ENCODE measurements at places on chromosomes 11 and 22.

- DNase-seq = no peak
Observed at GRCh38 chr11:122109932-122110331, 6.1 kb downstream of the BLID start.

GRCh38 chr11:69462106-69462951, 19.1 kb upstream of the LINC01488 start:
- no peak for DNase-seq

DNA sequence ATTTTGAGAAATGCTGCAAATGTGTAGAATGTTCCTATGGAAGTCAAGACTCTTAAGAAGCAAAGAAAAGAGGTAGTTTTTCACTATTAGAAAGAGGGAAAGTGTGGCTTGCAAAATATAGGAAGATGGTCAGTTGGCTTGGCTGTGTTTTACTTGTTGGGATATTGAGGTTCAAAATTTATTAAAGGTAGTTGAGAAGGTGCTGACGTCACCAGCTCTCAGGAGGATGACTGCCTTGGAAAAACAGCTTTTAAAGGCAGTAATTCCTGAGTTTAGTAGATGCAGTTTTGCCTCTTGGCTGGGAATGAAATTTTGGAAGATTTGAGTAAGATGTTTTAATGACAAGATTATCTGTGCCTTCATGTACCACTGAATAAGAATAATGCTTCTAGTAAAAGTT, 336 bp downstream of the OR4D9 start:
- no peak for DNase-seq

- no peak for DNase-seq
Observed at GRCh38 chr11:28296426-28296825, 188.2 kb downstream of the METTL15 start.

- no peak for DNase-seq
Observed at GRCh38 chr22:23397613-23398567, 182.2 kb downstream of the IGLL1 start.

DNA sequence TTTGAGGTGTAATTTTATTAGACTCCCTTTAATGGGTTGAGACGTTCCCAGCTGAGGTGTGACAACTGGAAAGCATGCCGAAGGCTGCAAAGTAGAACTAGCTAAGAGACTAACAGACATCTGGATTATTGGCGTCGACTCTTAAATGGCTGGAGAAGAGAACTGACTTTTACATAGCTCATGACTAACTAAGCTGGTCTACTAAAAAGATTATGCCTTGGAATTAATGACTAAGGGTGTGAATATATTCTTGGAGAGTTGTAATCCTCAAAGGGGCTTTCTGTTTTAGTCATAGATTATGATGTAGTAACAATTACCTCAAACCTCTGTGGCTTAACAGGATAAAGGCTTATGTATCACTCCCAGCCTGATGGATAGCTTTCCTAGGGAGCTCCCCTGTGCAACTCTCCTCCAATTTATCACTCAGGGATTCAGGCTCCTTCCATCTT, 39.5 kb upstream of the SLC5A12 start:
- no peak for DNase-seq

DNA sequence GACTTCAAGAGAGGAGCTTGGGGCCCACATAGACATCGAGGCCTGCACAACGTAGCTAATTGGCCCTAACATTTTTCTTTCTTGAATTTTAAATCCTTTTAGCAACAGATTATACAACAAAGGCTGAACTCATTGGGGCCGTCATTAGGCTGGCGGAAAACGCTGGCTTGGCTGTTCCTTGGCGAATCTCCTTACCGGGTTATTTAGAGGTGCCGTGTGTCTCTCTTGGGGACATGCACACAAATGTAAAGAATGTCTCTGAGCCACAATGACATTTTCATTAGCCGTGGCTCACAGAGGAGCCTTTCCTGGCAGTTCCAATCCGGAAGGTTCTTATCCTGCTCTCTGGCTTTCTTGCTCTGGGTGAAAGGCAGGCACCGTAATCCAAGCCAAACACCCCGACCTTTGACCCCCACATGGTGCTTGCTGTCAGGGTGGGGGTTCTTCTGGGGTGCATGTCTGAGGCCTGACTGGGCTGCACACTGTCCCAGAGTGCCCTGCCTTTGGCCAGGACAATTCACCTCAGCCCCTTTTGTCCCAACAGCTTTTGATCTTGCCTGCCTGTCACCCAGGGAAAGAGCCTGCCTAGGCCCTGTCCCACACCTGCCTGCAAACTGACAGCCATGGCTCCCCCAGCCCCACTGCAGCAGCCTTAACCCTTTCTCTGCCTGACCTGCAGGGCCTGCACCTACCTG, 9.2 kb upstream of the FGF3 start:
- no peak for DNase-seq

GRCh38 chr22:28005513-28005912, 86.5 kb upstream of the PITPNB start:
- no peak for DNase-seq

GRCh38 chr11:76501526-76502202, 56.8 kb downstream of the EMSY start:
- no peak for DNase-seq

DNA sequence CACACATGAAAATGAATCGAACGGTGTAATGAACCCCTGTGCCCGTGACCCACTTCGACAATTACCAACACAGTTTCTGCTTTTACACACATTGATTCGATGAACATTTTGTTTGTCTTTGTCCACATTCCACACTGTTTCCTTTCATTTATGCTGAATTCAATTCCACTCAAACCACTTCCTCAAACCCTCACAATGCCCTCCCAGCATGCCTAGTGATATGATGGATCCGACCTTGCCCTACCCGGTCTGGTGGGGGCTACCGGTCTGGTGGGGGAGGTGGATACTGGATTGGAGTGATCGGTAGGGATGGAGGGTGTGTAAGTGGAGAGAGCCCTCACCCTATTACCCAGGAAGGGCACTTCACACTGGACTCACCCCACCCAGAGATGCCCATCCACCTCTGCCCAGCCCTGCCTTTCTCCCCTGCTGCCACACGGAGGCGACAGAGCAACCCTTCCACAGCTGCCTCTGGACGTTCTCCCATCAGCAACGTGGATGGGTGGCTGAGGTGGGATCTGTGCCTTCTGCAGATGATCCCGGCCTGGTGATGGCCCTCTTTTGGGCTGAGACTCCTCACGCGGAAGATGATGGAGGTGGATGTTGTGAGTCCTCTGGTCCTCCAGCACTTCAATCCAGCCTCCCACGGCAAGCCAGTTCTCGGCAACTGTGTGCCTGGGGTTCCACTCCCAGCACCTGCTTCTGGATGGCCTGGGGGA, 33.0 kb upstream of the P2RY2 start:
- DNase-seq = peak; percentile 21

DNA sequence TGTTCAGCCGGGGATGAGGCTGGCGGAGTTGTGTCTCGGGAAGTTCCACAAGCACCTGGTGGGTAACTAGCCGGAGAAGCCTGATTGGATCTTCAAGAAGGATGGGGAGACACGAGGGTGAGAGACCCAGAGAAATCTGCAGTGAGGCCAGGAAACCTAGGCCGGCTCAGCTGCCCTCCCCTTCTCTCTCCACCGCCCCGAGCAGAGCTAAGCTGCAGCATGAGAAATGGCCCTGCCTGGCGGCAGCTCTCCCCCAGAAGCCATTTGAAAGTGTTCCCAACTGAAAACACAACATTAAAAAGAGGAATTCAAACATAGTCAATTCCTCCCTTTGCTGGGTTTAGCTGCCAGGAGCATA, 77.8 kb upstream of the SHISAL1 start:
- no peak for DNase-seq

GRCh38 chr11:23866641-23867040, 630.2 kb upstream of the LUZP2 start:
- DNase-seq = no peak

- no peak for DNase-seq
Observed at GRCh38 chr11:111416231-111416960, 37.3 kb upstream of the POU2AF1 start.

DNA sequence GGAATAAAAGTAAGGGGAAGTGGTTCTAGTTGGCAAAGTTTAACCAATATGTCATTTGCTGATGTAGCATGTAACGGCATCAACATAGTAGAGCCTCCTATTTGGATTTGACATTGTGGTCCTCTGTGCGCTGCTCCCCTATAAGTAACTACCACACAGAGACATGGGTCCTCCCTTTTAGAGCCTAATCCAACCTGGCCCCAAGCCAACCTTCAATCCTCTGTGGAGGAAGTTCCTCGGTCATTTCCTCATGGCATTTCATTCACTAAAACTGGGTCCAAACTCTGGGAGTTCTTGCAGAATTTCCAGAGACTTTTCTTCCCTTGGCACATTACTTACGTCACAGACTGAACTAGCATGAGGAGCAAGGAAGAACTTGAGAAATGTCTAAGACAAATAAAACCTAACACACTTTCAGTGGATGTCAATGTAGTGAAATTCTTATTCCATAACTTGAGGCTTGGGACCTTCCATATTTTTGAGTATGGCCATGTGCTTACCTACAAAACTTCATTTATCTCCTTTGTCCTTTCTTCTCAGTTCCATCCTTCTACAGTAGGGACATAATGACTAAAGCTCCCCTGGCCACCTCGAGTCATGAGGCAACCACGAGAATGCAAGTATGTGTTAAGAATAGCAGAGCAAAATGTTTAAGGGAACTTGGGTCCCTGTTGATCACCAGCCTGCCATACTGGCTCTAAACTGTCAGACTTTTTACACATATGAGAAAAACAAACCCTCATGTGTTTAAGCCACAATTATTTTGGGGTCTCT, 34.7 kb downstream of the MMP20 start:
- no peak for DNase-seq

GRCh38 chr22:33114565-33114964, 56.4 kb upstream of the SYN3 start:
- DNase-seq = no peak

DNA sequence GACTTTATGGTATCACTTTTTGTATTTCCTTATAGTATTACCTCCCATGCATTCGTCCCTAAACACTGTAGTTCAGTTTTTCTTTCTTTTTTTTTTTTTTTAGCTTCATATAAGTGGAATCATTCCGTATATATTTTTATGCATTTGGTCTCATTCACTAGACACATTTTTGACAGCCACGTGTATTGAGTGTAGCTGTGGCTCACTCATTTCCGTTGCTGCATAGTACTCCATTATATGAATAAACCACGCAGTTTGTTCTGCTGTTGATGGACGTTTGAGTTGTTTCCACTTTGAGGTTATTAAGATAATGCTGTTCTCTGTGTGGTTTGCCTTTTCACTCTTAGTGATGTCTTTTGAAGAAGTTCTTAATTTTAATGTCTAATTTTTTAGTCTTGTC, 8.4 kb downstream of the APLP2 start:
- DNase-seq = no peak

DNA sequence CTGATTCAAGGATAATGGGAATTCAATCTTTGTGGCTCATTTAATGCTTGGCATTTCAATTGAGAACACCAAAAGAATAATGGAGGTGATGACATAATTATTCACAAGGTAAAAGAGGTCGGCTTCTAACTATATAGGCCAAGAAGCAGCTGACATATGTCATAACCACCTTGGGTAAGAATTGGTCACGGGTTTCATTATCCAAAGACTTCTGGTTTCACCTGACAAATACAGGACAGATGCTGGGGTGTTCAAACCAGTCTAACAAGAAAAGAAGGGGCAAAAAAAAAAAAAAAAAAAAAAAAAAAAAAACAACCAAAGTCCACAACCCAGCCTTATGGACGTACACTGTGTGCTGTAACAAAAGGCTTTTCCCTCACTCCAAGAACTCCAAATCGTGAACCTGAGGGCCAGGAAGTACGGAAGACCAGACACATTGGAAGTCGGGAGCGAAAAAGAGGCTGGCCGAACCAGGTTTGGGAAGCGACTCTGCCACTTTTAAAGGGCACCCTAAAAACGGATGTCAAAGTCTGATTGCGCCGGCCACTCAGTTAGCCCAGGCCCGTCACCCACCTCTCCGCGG, 385 bp downstream of the HARBI1 start:
- DNase-seq = no peak

- no peak for DNase-seq
Observed at GRCh38 chr11:113874581-113875233, 665 bp downstream of the USP28 start.

Data from stimulated activated CD4-positive, alpha-beta T cell treated with anti-CD3 and anti-CD28 coated beads, Interleukin-4, amount 100 ng/mL, for 4 hours (primary cell).